ENCODE measurements at places on chromosomes 7 and 10. TPM values are rescaled to one million over a fixed set of nuclear protein-coding genes. Genes with fewer than 3 reads are reported as not detected.
A peak's percentile ranks its signal among the peaks of the same experiment; 100 is the strongest.

SLF2 gene
- total RNA-seq, result 35.9 TPM

GRCh38 chr7:41744161-41744560 is 41.3 kb upstream of the INHBA start:
- no peak for DNase-seq

DNA sequence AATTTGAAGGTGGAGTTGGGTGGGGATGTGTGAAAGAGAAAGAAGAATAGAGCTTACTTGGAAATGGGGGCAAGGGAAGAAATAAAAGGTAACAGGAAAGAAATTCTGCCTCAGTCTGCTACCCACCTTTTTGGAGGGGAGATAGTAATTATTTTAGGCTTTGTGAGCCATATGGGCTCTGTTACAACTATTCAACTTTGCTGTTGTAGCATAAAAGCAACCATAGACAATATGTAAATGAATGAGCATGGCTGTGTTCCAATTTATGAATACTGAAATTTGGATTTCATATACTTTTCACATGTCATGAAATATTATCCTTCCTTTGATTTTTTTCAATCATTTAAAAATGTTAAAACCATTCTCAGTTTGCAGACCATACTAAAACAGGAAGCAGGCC is 176.9 kb downstream of the HPSE2 start:
- DNase-seq, result no peak

GRCh38 chr7:107631588-107632491 is 28.8 kb upstream of the SLC26A4 start:
- no peak for DNase-seq

NEUROG3 gene
- total RNA-seq, result not detected

ZNF365 gene
- total RNA-seq, result 1.4 TPM

DNA sequence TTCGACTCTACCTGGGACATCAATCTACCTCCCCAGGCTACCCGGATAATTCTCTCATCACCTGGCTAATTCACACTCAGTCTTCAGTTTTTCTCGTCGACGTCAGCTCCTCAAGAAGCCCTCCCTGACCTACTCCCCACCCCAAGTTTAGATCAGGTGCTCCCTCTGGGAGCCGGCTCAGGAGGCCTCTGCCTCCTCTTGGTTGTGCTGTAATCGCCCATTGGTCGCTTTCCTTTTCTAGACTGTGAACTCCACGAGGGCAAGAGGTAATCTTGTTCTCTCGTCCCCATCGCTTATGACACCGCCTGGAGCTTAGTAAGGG is 461 bp upstream of the WIPF3 start:
- no peak for DNase-seq

MEOX2 gene
- not detected for total RNA-seq

- DNase-seq, result no peak
These were observed 272.7 kb upstream of the MGMT start for GRCh38 chr10:129194181-129194870.

GRCh38 chr7:69692611-69693010 is 94.3 kb downstream of the AUTS2 start:
- no peak for DNase-seq

- no peak for DNase-seq
These were observed 130.6 kb downstream of the DOCK1 start for GRCh38 chr10:127035827-127036226.

DNA sequence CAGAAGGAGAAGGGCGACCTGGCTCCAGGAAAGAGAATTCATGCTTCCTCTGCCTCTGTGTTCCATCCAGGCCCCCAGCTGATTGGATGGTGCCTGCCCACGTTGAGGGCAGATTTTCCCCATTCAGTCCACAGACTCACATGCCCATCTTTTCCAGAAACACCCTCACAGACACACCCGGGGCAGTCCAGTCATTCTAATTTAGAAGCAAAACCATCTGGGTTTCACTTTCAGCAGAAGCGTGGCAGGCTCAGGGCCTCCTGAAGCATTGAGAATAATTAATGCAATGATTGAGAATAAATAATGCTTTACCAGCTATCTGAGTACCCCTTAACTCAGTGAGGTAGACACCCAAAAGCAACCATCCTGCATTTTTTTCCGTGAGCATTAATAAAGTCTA is 30.2 kb upstream of the CREB5 start:
- no peak for DNase-seq

GRCh38 chr10:22158426-22158825 is 59.4 kb downstream of the EBLN1 start:
- no peak for DNase-seq

- no peak for DNase-seq
These were observed 101.4 kb downstream of the SEMA3E start for GRCh38 chr7:83547526-83547925.

- DNase-seq, result no peak
These were observed 33.1 kb downstream of the GHRHR start for GRCh38 chr7:30996883-30997282.

GRCh38 chr7:31940167-31940566 is 130.0 kb downstream of the PDE1C start:
- no peak for DNase-seq

GRCh38 chr10:74486659-74487058 is 335.6 kb downstream of the ADK start:
- DNase-seq, result no peak

GNA12 gene
- 23.6 TPM for total RNA-seq

- DNase-seq, result no peak
These were observed 1.3 kb upstream of the EBF3 start for GRCh38 chr10:129965425-129965808.

- no peak for DNase-seq
These were observed 188.0 kb downstream of the PPP1R9A start for GRCh38 chr7:95095259-95095965.

GRCh38 chr10:65550761-65551160 is 1375.1 kb upstream of the LRRTM3 start:
- no peak for DNase-seq

GRCh38 chr7:75915416-75916156 is 631 bp downstream of the POR start:
- DNase-seq, result peak; percentile 36

GRCh38 chr10:123831259-123831658 is 60.3 kb downstream of the CPXM2 start:
- no peak for DNase-seq

- no peak for DNase-seq
These were observed 131.6 kb downstream of the NRBF2 start for GRCh38 chr10:63264617-63265221.

ZNF736 gene
- 23.6 TPM for total RNA-seq

DNA sequence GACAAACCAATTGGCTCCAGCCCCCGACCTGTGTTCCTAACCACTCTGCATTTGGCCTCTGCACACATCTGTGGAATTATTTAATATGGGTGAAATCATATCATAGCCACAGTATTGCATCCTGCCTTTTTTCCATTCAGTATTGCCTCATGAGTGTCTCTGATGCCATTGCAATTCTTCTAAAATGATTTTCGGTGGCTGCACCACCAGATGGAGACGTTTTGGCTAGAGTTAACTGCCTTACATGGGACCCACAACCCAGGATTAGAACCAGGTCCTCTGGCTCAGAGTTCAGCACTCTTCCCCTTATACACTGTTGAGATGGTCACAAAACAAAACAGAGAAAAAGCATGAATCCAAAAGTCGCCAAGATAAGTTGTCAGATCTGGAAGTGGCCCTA is 180.8 kb downstream of the EMX2 start:
- no peak for DNase-seq

RADIL gene
- total RNA-seq, result 0.19 TPM

- no peak for DNase-seq
These were observed 633.3 kb downstream of the INHBA start for GRCh38 chr7:41069635-41070034.

GRCh38 chr10:42111076-42111475 is 527.3 kb downstream of the ZNF33B start:
- no peak for DNase-seq

DNA sequence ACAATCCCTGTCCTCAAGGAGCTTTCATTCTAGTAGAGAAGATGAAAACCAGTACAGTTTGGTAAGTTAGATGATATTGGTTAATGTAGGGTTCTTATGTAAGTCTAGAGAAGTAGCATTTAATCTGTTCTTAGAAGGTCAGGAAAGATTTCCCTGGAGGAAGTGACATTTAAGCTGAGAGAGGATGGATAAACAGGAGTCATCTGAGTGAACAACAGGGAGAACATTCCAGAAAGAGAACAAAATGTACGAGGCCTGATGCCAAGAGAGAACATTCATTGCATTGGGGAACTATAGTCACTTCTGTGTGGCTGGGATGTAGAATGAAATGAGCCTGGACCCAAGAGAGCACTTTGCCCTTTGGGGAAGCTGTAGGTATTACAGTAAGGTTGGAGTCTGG is 88.0 kb downstream of the CFTR start:
- DNase-seq, result no peak

NSUN5 gene
- total RNA-seq, result 55.5 TPM

C10orf62 gene
- not detected for total RNA-seq

GRCh38 chr10:125073996-125074395 is 86.4 kb downstream of the CTBP2 start:
- no peak for DNase-seq

GRCh38 chr7:45459476-45459875 is 114.7 kb upstream of the ADCY1 start:
- DNase-seq, result no peak

GRCh38 chr7:40232242-40232893 is 97.6 kb downstream of the SUGCT start:
- no peak for DNase-seq

PNLIP gene
- total RNA-seq, result not detected

DNA sequence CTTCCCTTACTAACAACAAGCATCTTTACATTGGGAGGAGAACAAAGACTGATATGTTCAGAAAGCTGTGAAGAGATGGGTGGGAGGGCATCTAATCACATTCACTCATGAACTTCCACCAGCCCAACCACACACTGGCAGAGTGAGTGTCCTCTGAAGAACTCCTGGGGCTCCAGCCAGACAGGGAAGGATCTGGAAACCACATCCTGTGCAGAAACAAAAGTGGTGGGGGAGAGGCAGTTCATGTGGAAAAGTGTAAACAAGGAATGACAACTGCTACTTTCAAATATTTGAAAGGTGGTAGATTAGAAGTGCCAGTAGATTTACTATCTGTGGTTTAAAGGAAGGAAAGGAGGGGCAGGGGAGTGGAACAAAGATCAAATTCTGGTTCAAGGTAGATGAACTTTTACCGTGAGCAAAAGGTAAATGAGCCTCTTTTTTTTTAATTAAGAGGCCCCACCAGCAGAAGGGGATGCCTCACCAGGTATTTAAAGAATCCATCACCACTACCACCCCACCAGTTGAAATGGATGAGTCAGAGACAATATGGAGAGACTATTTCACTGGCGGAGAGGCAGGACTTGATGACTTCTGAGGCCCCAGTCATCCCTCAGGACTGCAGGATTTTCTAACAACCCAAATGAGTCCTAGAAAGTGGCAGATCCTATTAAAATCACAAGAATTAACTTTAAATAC is 34.5 kb downstream of the GOT1 start:
- no peak for DNase-seq

DNA sequence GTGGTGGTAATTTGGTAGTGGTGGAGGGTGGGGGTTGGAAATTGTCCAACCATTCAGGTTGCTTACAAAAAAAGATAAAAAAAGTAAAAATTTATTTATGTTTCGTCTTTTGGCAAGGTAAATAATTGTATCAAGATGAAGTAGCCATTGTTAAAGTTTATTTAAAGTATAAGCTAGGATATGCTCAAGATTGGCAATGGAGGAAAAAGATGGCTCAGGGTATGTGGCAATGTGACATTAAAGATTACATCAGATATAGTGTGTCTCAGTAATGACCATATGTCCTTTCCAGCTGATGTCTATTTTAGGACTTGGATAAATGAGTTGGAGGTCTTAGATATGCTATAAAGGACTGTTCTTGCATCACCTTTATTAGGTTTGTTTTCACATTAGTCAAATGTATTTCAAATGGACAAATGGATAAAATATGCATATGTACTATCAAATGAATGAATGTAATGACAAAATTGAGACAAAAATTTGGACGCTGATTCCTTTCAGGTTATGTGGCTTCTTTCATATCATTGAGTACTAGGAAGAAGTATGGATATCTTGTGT is 60.9 kb downstream of the ST7 start:
- no peak for DNase-seq

DNA sequence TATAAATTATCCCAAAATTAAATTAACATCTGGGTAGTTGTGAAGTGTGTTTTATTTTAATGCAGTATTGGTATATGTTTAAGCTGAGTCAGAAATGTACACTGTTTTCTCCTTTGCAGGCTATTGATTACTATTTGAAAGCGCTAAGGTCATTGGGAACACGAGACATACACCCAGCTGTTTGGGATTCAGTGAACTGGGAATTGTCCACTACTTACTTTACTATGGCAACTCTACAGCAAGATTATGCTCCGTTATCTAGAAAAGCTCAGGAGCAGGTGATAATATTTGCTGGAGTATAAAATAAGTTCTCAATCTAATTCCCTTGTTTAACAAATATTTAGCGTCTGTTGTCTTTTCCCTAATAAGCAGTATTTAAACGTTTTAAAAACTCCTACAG is 27.9 kb downstream of the EDRF1 start:
- no peak for DNase-seq

- peak; percentile 26 for DNase-seq
These were observed 9.6 kb upstream of the VIPR2 start for GRCh38 chr7:159154243-159154642.

GRCh38 chr7:155660059-155660757 is 15.7 kb downstream of the RBM33 start:
- peak; percentile 21 for DNase-seq

DNA sequence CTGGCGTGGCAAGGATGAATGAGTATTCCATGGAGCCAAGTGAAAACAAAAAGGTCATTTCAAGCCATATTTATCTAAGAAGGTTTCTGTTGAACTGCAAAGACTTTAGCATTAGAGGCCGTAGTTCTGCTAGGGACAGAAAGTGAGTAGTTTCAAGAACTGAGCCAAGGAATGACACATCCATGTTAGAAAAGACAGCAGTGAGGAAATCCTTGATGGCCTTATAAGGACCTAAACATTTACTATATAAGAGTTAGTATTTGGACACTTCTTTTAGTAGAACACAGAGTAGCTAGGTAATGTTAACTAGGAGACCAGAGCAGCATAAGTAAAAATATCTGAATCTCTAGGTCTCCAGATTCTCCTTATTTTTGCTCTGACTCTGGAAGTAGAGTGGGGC is 329.8 kb upstream of the SEMA3D start:
- no peak for DNase-seq

- no peak for DNase-seq
These were observed 40.3 kb downstream of the SHOC2 start for GRCh38 chr10:110959379-110960332.

VPS41 gene
- total RNA-seq, result 66.8 TPM

DNA sequence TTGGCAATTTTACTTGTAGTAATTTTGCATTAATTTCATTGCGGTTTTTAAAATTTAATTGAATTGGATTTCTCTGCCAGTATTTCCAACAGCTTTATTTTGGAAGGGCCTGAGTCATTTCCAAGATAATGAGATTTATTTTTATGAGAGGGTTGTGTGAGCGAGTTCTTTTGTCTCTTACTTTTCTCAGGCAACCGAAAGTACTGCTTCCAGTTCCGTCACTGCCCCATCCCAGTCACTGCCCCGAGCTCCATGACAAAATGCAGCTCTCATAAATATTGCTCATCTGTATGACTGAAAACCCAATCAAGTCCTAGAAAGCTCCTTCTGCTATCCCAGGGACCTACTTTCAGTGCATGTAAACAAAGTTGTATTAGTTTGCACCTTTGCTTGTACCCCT is 468.4 kb upstream of the SEMA3D start:
- DNase-seq, result no peak

KIAA1217 gene
- total RNA-seq, result 0.31 TPM

Measured in activated CD4-positive, alpha-beta memory T cell treated with anti-CD3 and anti-CD28 coated beads for 36 hours (primary cell).